Neuronal stem cell (in vitro differentiated cells): ENCODE measurements at places on chromosomes 6 and 20.

DNA sequence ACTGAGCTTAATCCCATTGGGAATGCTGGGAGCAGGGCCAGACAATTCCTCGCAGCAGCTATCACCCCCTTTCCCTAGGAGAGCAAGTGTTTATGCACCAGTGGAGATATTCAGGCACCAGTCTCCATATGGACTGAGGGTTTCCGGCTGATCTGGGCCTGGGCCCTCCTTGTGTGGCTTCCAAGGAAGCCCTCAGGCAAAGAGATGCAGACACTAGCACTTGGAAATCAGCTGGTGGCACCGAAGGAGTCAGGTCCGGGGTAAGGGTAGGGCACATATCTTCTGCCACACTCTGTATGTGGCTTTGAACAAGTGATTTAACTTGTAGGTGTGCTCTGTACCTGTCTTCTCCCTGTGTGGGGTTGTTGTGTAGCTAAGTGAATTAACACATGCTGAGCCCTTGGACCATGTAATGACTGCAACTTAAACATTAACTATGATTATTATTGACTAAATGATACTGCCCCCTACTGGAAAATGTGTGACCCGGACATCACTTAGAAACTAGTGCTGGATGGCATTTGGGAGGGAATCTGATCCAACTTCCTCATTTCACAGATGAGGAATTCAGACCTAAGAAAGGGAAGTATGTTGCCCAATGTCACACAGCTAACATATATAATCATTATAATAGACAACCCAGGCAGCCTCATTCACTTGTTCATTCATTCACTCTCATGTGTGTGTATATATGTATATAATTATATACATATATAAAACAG lies 19.3 kb upstream of the WFDC2 start:
- DNase-seq = no peak

DNA sequence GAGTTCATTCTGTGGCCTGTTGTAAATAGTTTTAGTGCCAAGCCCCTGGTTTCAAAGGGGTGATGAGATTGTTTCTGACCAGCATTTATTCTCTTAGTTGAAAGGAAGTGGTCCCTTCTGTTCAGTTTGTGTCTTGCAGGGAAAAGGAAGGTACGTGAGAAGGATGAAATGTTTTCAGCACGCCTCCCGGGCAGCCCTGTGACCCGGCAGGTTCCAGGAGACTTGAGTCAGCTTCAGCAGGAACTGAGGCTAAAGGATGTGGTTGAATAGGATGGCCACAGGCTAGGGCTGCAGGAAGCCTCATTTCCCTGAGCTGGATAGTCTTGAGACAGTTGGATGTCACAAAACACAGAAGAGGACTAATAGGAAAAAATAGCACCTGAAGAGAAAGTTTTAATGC lies 132.4 kb upstream of the SYNDIG1 start:
- DNase-seq = no peak

- no peak for DNase-seq
Measured at GRCh38 chr20:1890469-1891262, 4.5 kb upstream of the SIRPA start.

GRCh38 chr6:131729550-131729949 lies 18.7 kb upstream of the CTAGE9 start:
- no peak for DNase-seq

DNA sequence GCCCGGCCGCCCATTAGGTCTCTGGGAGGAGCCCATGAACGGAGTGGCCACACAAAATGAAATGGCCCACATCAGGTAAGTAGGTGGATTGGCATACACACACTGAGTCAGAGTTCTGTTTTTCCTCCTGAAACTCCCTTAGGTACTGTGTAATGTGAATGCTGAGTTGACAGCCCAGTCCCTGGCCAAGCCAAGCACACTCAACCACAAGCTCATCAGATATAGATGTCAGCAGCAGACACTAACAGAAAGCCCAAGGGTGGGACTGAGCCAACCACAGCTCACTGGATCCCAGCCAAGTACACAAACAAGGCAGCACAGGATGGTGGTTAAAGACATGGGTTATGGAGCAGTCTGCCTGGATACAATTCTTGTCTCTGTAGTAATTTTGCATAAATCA lies 403.4 kb downstream of the GJA1 start:
- no peak for DNase-seq

- no peak for DNase-seq
Measured at GRCh38 chr6:167031082-167031709, 32.0 kb downstream of the CEP43 start.

GRCh38 chr20:40677343-40677924 lies 11.6 kb downstream of the MAFB start:
- no peak for DNase-seq

GRCh38 chr6:41646026-41646795 lies 7.9 kb downstream of the MDFI start:
- DNase-seq = no peak

- no peak for DNase-seq
Measured at GRCh38 chr20:1832634-1833033, 62.6 kb upstream of the SIRPA start.

- no peak for DNase-seq
Measured at GRCh38 chr6:81697559-81697958, 54.9 kb downstream of the TENT5A start.

DNA sequence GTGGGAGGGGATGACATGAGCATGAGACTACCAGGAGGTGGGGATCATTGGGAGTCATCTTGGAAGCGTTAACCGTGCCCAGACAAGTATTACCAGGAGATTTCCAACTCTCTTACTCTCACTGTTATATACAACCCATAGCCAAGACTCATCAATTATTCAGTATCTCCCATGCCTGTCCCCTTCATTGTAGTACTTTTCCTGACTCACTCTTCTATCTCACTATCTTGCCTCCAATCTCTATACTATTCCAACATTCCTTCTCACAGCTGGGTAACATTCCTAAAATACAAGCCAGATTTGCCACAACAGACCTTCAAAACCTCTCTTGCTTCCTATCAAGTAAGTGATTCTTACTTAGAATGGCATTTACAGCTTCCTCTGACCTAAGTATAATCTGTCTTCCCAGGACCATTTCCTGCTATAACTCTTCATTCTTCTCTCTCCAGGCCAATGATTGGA lies 226.3 kb upstream of the SMLR1 start:
- DNase-seq = no peak

- no peak for DNase-seq
Measured at GRCh38 chr6:36839749-36840431, 646 bp upstream of the CPNE5 start.

DNA sequence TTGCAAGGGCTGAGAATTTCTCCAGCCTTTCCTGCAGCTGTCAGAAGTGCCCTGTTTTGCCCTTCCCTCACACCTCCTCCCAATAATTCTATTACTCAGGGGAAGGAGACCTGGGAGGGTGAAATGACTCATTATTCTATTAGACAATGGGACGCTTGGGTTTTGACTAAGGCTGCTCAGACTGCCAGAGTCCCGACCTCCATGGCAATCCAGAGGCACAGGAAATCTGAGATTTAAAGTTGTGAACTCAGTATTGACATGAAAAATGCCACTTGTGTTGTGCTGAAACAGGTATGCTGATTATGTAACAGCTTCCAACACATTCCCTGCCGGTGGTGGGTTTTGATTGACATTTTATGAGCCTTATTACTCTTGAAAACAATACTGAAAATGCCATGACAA lies 625.9 kb upstream of the FLRT3 start:
- no peak for DNase-seq
